ENCODE measurements at places on chromosomes 5 and 9.

GRCh38 chr5:80269991-80270438 is 14.2 kb upstream of the SERINC5 start:
- no peak for DNase-seq

- DNase-seq: no peak
Measured at GRCh38 chr5:8577792-8578191, 708.8 kb downstream of the MTRR start.

DNA sequence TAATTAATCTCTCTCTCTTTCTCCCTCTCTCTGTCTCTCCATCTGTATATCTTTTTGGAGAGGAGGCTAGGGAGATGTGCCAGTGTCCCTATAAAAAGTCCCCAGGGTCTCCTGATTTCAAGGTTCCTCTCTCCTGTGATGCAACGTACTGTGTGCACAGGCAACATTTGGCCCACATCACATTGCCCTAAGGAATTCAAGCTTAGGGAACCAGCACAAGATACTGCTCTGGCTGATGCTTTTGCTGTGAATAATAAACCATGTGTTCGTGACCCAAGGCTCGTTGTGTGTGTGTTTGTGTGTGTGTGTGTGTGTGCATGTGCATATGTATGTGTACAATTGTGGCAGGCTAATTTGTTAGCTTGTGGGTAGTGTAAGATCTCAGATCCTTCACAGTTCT is 9.7 kb downstream of the SPATA9 start:
- no peak for DNase-seq

GRCh38 chr9:125696106-125696647 is 10.8 kb downstream of the MAPKAP1 start:
- no peak for DNase-seq

DNA sequence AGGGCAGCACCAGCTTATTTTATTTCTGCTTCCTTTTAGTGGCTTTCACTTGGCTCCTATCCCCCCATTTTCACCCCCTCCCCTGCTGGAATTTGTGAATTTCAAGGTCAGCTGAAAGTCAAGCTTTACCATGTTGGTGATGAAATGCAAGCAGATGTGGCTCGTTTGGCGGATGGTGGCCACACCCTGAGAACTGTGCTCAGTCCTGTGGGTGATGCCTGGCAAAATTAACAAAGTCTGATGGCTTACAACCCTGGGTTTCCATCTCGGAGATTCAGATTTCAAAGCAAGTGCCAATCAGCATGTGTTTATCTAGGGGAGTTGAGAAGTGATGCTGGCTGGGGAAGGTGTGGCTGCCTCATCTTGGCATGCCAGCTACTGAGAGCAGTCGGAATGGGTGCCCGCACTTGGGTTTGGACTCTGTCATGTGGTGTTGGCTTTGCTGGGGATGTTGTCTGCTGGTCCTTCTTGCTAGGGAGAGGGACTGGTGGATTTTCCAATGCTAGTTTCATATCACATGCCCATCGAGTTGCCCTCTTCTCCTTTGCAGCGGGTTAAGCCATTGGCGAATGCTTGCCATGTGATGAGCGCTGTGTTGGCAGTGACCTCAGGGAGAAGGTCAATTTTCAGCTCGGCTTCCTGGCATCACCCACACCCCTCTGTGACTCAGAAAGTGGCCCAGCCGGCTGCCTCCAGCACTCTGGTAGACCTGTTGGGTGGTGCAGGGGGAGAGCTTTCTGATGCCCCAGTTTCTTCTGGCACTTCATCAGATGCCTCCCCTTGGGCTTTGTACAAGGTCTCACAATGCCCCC is 77.0 kb upstream of the PITX1 start:
- no peak for DNase-seq

- no peak for DNase-seq
Measured at GRCh38 chr9:14366076-14366475, 52.1 kb upstream of the NFIB start.

- DNase-seq: peak; percentile 40
Measured at GRCh38 chr5:73673161-73673591, 47.2 kb downstream of the ARHGEF28 start.
